Stimulated activated CD4-positive, alpha-beta T cell treated with anti-CD3 and anti-CD28 coated beads, Interleukin-12 subunit alpha, Interleukin-12 subunit beta, amount 100 ng/mL, for 24 hours (primary cell): ENCODE measurements at places on chromosomes 16 and 17.
A peak's percentile ranks its signal among the peaks of the same experiment; 100 is the strongest.

GRCh38 chr17:63446753-63447470 is 806 bp upstream of the CYB561 start:
- DNase-seq, result peak; percentile 36

DNA sequence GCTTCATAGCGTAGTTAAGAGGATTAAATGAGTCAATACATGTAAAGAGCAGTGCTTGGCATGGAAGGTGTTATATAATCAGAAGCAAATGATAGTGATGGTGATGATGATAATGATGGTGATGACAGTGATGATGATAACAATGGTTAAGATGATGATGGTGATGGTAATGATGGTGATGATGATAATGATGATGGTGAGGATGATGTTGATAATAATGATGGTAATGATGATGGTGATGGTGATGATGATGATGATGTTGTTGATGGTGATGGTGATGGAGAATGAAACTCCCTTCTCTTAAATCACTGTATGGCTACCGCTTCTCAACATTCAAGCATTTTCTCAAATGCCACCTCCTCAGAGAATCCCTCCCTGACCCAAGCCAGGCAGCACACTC is 190.5 kb downstream of the TMEM132E start:
- DNase-seq, result no peak

DNA sequence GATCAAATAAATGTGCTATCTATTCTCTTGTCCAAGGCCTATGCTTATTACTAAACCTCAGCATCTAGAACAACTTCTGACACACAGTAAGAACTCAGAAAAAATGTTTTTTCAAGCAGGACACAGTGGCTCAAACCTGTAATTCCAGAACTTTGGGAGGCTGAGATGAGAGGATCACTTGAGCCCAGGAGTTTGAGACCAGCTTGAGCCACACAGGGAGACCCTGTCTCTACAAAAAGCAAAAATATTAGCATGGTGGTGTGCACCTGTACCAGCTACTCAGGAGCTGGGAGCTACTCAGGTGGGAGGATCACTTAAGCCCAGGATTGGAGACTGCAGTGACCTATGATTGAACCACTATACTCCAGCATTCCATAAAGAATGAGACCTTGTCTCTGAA is 32.5 kb downstream of the USP32 start:
- DNase-seq, result no peak

DNA sequence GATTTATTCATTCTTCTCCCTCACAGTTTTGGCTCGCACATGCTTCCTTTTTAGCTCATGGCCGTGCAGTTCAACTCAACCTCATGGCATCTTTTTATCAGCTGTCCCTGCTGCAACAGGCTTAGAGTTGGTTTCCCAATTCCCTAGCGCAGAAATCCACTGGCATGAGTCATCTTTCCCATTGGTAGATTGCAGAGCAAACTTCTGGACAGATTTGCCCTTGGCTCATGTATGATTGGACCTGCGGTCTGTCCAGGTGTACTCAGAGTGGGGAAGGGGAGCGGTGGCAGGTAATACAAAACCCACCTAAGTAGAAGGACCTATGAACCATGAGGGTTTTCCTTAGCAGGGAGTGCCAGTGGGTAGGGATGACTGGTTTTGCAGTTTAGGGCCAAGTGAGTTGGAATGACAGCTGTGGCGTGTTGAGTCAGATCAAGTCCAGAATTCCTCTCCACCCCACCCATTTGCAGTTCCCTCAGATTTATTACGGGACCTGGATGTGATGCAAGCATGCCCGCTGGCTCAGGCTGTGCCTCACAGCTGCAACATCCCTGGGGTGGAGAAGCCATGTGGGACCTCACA is 584.7 kb downstream of the WWOX start:
- DNase-seq, result no peak

- no peak for DNase-seq
These were observed 49.6 kb upstream of the AMZ2 start for GRCh38 chr17:68197997-68198930.

- no peak for DNase-seq
These were observed 610 bp downstream of the RFNG start for GRCh38 chr17:82050761-82051641.

GRCh38 chr16:398561-399339 is 1.8 kb downstream of the NME4 start:
- DNase-seq, result no peak

GRCh38 chr17:61562287-61562686 is 28.7 kb downstream of the NACA2 start:
- no peak for DNase-seq

DNA sequence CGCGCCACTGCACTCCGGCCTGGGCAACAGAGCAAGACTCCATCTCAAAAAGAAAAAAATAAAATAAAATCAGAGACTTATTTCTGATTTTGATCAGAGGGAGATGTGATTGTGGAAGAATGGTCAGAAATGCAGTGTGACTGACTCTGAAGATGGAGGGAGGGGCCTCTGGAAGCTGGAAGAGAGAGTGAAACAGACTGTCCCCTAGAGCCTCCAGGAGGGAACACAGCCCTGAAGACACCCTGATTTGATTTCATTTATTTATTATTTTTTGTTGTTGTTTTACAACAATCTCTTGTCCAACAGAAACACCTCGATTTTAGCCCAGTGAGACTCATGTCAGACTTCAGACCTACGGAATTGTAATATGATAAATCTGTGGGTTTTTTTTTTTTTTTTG is 26.1 kb downstream of the BCL7C start:
- no peak for DNase-seq

- DNase-seq, result no peak
These were observed 32.3 kb downstream of the CHD9 start for GRCh38 chr16:53087101-53087500.

GRCh38 chr17:10316801-10317542 is 55.8 kb downstream of the MYH13 start:
- no peak for DNase-seq

DNA sequence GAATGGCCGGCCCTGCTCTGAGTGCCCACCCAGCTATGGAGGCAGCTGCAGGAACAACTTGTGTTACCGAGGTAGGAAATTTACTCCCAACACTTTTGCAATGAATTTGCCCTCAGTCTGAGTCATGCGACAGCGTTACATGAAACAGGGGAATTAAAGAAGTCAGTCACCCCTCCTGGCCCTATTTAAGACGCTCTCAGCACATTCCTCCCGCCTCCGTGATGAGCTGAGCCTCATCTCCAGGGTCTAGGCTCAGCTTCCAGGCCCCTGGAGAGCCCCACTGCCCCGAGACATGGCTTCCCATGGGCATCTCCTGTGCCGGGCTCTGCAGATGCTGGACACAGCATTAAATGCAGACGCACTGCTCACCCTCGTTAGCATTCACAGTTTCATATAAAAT is 35.0 kb downstream of the CRISPLD2 start:
- no peak for DNase-seq

- no peak for DNase-seq
These were observed 15.6 kb upstream of the FOXF1 start for GRCh38 chr16:86494565-86495356.

DNA sequence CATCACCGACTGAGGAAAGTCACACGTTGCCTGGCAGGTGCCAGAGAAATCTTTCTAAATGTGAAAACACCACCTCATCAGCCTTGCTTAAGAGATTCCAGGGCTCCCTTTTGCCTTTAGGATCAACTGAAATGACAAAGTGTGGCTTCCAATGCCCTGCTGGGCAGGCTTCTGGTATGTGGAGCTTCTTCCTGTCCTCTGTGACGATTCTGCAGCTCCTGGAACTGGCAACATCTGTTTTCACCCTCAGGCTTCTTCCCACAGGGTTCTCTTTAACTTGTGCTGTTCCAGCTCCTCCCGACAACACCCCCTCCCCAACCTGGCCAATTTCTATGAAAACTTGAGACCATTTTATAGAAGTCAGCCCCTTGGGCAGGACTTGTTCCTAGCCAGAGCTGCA is 4.8 kb upstream of the ZDHHC1 start:
- no peak for DNase-seq

- no peak for DNase-seq
These were observed 17.8 kb downstream of the MEAK7 start for GRCh38 chr16:84486551-84487235.

GRCh38 chr16:48231727-48232492 is 12.2 kb upstream of the LONP2 start:
- no peak for DNase-seq
